GM23338 (cell line): ENCODE measurements at places on chromosomes 4 and X. TPM values are rescaled to one million over a fixed set of nuclear protein-coding genes. Genes with fewer than 3 reads are reported as not detected.

GRCh38 chr4:187586892-187587291 lies 408.7 kb upstream of the ZFP42 start:
- no peak for DNase-seq

- DNase-seq, result no peak
Observed at GRCh38 chr4:79030973-79031372, 91.7 kb upstream of the PAQR3 start.

The FAM53A gene
- total RNA-seq, result 1.6 and 3.1 TPM in 2 replicates

DNA sequence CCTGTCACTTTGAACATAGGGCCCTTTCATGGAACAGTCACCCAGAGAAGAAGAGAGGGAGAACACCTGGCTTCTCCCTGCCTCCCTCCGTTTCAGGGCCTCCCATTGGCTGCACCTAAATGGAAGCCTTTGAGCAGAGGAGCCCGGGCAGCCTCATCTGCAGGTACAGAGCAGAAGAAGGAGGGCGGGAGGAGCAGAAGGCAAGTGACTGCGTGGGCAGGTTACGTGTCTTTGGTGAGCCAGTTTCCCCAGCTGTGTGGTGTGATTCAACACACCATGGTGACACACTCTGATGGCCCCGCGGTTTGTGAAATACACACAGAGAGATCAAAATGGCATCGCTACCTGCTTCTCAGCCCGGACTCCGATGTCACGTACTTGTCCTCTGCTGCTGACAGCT lies 431 bp downstream of the C4orf50 start:
- no peak for DNase-seq

The PRDM5 gene
- total RNA-seq, result 31.8 and 40.4 TPM in 2 replicates

GRCh38 chr4:137528673-137529072 lies 3.6 kb downstream of the PCDH18 start:
- no peak for DNase-seq

- DNase-seq, result no peak
Observed at GRCh38 chrX:134019567-134020206, 34.3 kb upstream of the GPC3 start.

DNA sequence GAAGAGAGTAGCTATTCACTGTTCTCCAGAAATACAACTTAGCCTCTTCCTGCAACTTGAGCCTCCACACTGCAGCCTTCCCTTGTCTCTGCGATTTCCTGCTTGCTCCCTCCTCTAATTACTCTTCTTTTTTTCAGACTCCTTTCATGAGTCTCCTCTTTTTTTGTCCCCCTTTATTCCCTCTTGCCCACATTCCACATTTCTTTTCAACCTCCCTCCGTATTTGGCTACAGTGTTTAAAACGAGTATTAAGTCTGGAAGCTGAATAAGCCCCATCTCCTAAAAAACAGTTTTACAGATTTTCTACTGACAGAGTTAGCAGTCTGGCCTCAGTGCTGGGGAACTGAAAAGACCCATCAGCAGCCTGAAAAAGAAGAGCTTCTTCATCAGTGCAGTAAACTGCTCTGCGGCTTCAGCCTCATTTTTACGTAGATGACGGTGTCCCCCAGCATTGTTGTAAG lies 141.5 kb downstream of the TENM3 start:
- DNase-seq, result peak; percentile 35

The PIM2 gene
- total RNA-seq, result 336 and 359 TPM in 2 replicates

The AFP gene
- 0.82 and 4.0 TPM in 2 replicates for total RNA-seq

DNA sequence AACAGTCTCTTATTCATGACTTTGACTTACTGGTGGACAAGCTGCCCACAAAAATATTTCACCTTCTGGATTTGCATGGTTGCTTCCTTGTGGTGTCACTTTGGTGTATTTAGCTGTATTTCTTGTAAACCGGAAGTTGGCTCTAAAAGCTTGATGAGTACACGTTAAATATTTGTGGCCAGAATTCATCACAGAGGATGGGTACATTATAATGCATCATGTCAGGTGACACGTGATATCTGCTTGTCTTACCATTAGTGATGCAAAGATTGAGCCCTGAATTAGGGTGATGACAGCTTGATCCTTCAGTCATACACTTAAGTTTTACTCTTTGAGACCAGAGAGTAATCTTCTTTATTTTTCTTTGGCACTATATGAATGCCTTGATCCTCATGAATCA lies 188.3 kb upstream of the RPS6KA3 start:
- DNase-seq, result no peak

The GABRA4 gene
- total RNA-seq, result 0.50 and 1.5 TPM in 2 replicates

GRCh38 chr4:47469951-47470350 lies 6.4 kb upstream of the COMMD8 start:
- DNase-seq, result no peak

The CFP gene
- 1.9 and 2.2 TPM in 2 replicates for total RNA-seq

The APLN gene
- total RNA-seq, result 0.16 and 0.49 TPM in 2 replicates

- no peak for DNase-seq
Observed at GRCh38 chr4:133759428-133759827, 442.2 kb downstream of the PABPC4L start.

GRCh38 chrX:83004012-83004411 lies 504.1 kb upstream of the POU3F4 start:
- DNase-seq, result no peak

- DNase-seq, result no peak
Observed at GRCh38 chr4:48110452-48110978, 23.5 kb downstream of the TXK start.

GRCh38 chr4:166882221-166882620 lies 352.1 kb downstream of the SPOCK3 start:
- DNase-seq, result no peak

DNA sequence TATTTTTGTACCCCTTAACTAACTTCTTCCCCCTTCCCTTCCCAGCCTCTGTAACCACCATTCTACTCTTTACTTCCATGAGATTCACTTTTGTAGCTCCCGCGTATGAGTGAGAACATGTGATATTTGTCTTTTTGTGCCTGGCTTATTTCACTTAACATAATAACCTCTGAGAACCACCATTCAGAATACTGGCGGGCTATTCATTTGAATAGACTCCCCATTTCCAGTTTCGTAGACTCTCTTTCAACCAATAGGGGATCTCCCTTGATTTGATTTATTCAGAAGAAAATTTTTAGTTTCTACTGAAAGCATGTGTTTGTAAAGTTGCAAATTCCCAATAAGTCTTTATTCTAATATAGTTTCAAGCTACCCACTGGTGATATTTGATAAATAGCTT lies 117.2 kb downstream of the GATB start:
- no peak for DNase-seq

The XG gene
- total RNA-seq, result 0.28 and 0.97 TPM in 2 replicates

GRCh38 chr4:37594099-37594498 lies 92.1 kb downstream of the RELL1 start:
- DNase-seq, result no peak

DNA sequence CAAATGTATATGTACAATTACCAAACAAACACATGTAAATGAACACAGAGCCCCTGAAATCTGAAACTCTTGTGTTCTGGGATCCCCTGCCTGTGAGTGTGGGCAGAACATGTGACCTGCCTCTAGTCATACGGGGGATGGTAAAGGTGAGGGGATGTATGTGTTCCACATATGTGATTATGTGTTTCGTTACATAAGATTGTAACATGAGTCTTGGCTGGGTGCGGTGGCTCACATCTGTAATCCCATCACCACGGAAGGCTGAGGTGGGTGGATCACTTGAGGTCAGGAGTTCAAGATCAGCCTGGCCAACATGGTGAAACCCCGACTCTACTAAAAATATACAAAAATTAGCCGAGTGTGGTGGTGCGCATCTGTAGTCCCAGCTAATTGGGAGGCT lies 37.1 kb upstream of the SLC2A9 start:
- DNase-seq, result no peak

The GPR119 gene
- total RNA-seq, result not detected in 2 replicates

The UGT2B11 gene
- total RNA-seq, result not detected in 2 replicates

The CDS1 gene
- total RNA-seq, result 20.3 and 22.6 TPM in 2 replicates

DNA sequence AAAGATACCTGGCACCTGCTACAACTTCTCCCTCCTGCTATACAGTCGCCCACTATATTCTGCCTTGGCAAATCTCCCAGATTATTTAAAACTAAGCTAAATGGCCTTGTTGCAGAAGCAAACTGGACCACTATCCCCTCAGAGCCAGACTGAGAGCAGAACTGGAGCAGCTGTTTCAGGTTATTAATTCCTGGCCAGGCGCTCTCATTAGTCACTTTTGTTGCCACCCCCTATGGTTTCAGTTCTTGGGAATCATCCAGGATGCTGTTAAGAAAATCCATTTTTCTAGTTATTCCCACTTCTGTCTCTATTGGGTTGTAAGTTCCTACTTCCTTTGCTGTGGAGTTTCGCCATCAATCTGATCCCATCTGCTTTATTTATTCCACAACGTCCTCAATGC lies 30.1 kb downstream of the ADGRA3 start:
- DNase-seq, result no peak

The USP9X gene
- 305 and 329 TPM in 2 replicates for total RNA-seq

DNA sequence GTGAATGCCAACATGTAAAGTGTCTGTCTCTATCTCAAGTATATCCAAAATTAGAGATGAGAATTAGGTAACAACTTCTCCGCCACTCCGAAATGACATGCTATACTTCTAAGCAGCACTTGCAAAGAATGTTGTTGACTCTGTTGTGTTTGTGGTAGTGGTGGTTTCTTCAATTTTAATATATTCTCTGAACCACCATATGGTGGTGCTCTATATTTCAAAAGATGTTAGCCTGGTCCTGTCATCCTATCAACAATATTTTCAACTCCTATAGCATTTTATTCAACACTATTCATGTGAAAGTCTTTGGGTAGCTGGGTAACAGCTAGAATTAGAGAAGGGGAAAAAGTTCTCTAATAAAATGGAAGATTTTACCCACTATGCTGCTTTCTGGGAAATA lies 1622.8 kb upstream of the IGFBP7 start:
- no peak for DNase-seq

GRCh38 chrX:48107717-48108116 lies 22.7 kb upstream of the SPACA5B start:
- DNase-seq, result no peak

The GAB3 gene
- total RNA-seq, result 0.50 and 1.8 TPM in 2 replicates

The HSFX1 gene
- total RNA-seq, result 0.56 TPM in 1 of 2 replicates, not detected in the other

DNA sequence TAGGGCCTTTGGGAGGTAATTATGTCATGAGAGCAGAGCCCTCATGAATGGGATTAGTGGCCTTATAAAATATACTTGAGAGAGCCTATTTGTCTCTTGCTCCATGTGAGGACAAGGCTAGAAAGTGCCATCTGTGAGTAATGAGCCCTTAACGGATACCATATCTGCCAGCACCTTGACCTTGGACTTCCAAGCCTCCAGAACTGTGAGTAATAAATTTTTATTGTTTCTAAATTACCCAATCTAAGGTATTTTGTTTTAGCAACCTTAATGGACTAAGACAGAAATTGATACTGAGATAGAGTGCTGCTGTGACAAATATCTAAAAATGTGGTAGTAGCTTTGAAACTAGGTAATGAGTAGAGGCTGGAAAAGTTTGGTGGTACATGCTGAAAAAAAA lies 285.0 kb upstream of the DIPK2B start:
- no peak for DNase-seq

- no peak for DNase-seq
Observed at GRCh38 chr4:101806914-101807313, 16.4 kb downstream of the BANK1 start.

DNA sequence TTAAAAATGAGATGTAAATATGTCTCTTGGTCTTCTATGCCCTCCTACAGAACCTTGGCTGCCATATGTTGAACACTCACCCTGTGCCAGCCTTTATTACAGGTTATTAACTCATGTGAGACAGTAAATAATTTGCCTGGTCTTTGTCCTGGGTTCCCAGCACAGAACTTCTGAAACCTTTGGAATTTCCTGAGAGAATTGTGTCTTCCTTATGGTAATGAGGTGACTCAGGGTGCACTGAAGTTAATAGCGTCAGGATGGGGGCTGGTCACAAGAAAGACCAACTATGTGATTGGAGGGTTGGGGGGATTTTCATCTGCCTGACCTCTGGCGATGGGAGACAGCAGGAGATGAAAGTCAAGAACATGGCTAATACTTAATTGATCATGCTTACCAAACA lies 289.8 kb upstream of the STS start:
- no peak for DNase-seq

- DNase-seq, result no peak
Observed at GRCh38 chr4:150817017-150817416, 198.1 kb downstream of the LRBA start.

DNA sequence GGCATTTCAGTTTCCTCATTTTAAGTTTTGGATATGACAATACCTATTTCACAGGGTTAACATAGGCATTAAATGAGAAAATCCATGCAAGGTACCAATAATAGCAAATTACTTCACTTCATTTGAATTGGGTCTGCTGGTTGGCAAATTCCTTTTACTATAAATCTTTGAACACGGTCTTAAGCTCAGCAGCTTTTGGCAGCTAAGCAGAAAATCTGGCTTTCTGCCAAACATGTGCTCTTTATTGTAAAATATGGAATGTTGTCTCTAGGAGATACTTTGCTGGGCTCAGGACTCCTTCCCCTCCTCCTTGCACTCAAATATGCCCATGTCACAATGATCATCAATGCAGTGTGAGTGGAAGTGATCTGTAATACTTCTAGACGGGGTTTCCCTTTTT lies 16.8 kb upstream of the DMP1 start:
- DNase-seq, result no peak

GRCh38 chr4:2073808-2074481 lies 14.8 kb downstream of the NAT8L start:
- no peak for DNase-seq

DNA sequence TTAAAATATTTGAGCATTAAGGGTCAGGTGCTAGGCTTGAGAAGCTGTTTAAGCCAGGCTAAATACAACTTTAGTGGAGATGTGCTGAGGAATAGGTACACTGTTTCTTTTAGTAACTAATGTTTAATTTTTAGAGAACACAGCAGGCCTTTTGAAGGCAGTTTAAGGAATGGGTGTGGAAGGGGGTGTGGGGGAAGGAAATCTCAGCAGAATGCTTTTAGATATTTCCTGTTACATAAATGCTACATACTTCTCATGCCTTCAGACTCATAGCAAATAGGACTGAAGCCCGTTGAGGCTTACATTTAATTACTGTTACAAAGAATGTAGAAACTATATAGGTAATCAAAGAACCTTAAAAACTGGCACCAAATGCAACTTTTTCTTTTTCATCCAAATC lies 66.3 kb downstream of the WWC2 start:
- DNase-seq, result no peak

DNA sequence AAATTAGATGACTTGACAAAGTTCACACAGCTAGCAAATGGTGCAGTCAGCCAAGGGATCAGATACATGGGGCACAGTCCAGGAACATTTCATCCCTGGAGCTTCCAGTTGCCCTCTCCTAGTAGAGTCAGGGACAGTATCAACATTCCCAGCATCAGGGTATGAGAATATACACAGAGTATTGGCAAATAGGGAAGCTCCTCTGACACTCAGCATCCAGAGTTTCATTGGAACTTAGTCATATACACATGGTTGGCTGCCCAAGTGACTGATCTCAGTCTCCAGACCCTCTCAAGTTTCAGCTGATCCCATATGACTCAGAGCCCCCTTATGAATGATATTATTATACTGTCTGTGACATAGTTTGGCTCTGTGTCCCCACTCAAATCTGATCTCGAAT lies 13.7 kb upstream of the KCTD8 start:
- no peak for DNase-seq

The MAGEB10 gene
- total RNA-seq, result not detected in 2 replicates

GRCh38 chr4:85901500-85901899 lies 426.6 kb downstream of the ARHGAP24 start:
- DNase-seq, result no peak

GRCh38 chr4:165906272-165906671 lies 33.2 kb downstream of the TLL1 start:
- no peak for DNase-seq

The PFKFB1 gene
- not detected in 2 replicates for total RNA-seq
